Hypothalamus (tissue), 51 donors: ENCODE measurements at places on chromosomes 12 and 14.

DNA sequence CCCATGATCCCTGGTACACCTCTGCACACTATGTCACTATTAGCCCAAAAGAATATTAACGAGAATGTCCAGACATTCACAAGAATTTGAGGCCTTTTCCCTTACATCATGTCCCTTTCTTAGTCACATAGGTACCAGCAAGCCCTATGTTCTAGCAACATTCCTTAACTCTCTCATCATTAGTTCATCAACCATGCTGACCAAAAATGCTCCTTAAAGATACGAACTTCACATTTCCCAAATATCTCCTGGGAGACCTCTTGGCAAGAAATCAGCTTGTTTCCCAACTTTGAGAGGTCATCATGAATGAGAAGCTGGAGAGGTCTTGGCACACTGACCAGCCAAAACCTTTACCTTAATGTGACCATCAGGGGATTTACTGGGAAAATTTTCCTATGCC, 4.6 kb downstream of the SALL2 start:
- DNase-seq: no peak

- no peak for DNase-seq
These were observed 1.1 kb upstream of the CDC42BPB start for GRCh38 chr14:103058164-103059055.

- DNase-seq: no peak
These were observed 31.1 kb upstream of the RIC8B start for GRCh38 chr12:106743270-106743988.

- no peak for DNase-seq
These were observed 142.7 kb upstream of the SEL1L start for GRCh38 chr14:81676395-81676794.

DNA sequence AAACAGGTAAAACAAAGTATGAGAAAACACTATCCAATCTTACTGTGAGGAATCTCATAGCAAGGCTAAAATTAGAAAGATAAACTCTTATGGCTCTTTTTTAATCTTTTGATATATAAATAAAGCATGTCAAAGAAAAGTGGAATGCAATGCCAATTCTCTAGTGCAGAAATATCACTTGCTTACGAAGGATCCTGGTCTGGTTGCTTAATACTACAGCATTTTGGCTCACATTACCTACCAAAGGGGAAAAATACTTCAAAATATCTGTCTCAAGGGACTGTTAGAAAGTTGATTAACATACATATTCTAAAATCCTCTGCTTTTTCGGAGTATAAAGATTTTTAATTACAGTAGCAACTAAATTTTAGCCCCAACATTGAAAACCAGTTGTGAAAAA, 21.4 kb downstream of the AREL1 start:
- no peak for DNase-seq

DNA sequence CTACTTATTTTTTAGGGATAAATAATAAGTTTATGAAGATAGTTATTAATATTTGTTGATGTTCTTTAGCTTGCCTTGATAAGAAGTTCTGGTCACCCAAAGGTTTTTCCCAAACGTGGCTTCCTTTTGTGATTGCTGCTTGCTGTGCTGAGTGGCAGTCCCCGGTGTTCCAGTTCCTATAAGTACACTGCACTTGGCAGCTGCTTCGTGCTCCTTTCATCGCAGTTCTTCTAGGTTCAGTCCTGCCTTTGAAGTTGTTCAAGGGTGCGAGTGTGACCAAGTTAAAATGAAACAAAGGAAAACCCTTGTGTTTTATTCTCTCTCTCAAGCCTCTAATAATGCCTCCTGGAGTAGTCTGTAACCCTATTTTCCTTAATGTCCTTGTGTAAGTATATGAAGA, 128.5 kb upstream of the ATF1 start:
- no peak for DNase-seq

DNA sequence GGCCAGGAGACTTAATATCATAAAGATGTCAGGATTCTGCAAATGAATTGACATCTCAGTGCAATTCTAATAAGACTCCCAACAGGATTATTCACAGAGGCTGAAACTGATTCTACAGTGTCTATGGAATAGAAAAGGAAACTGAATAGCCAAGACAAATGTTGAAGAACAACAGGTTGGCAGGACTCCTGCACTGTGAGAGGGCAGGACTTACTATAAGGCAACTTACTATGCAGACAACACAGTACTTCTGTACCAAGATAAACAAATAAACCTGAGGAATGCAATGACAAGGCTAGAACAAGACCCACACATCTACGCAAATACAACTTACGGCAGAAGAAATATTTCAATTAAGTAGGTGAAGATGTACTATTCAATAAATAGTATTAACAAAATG, 132.2 kb upstream of the FKBP4 start:
- DNase-seq: no peak

DNA sequence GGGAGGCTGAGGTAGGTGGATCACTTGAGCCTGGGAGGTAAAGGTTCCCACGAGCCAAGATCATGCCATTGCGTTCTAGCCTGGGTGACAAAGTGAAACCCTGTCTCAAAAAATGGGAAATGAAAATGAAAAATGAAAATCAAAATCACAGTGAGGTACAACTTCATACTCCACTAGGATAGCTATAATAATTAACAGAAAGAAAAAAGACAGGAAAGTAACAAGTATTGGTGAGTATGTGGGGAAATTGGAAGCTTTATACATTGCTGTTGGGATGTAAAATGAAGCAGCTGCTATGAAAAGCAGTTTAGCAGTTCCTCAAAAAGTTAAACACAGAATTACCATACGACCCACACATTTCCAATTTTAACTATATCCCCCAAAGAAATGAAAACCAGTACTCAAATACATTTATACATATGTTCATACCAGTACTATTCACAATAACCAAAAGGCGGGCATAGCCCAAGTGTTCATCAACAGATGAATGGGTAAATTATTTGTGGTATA, 22.2 kb downstream of the SGPP1 start:
- no peak for DNase-seq

- no peak for DNase-seq
These were observed 64.9 kb downstream of the MIPOL1 start for GRCh38 chr14:37262649-37263048.
